ENCODE measurements at places on chromosomes 7 and 10.

DNA sequence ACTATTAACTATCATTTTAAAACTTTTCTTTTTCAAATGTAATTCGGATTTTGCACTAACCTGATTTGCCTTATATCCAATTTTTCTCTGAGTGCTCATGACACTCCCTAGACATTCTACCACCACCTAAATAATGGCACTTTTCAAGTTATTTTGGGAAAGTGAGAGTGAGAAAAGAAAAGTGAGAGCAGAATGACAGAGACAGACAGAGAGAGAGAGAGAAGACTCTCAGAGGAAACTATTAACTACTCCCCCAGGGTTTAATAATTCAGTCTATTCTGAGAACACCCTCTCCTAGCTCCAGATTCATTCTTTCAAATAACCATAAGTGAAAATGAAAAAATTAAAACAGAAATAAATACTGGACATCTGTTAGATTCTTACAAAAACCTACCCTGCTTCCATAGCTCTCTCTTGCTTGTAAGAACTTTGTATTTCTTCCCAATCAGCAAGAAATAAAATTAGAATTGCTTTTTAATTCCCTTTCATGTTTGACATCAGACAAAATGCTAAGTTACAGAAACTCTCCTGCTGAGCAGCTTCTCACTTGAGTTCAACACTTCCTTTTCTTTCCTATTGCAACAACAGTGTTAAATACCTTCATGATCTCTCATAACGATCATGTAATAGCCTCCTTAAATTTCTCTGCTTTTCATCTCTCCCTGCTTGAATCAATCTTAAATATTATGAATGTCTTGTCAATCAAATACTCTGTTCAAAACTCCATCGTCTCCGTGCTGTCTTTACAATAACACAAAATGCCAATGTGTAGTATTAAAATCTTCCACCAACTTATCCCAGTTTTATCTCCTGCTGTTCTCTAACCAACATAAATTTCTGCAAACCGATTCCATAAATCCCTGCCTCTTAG, 191.7 kb downstream of the SEMA3E start:
- no peak for DNase-seq

GRCh38 chr7:129367700-129368388, 66.4 kb upstream of the STRIP2 start:
- DNase-seq, result peak; percentile 80

- no peak for DNase-seq
Measured at GRCh38 chr7:108234281-108234680, 104.1 kb upstream of the LAMB4 start.

DNA sequence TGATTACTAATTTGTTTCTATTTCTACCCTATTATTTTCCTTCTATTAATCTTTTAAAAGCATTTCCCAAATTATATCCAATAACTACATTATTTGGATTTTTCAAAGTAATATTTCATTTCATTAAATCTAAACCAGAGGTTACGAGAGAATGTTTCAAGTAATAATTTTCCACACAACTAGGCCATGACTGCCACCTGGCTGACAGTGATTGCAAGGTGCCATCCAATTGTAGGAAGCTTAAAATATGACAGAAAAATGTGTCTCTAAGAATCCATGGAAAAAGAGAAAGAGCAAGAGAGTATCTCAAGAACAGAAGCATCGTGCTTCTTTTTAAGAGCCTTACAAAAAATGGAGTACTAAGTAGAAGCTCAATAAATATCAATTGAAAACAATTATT, 48.7 kb downstream of the TPK1 start:
- DNase-seq, result no peak

GRCh38 chr10:88991161-88991898, 732 bp downstream of the FAS start:
- DNase-seq, result peak; percentile 81

DNA sequence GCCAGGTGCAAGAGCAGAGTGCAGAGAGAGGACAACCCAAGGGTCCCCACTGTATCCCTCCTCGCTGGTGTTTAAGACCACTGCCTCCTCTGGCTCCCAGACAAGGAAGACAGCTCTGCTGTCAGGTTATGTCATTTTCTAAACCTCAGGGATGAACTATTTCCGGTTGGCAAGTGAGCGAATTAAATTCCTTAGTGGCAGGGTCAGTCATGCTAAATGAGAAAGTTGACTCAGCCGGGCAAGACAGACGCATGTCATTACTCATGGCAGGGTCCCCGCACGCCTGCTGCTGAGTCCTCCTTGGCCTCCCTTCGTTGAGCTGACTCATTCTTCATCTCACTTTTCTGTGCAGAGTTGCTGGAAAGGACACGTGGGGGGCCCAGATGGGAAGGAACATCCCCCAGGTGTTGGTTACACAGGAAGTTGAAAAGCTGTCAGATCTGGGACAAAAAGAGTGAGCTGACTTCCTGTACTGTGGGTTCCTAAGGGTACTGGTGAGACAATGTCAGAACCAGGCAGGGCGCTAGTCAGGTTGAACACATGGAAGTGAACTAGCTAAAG, 47.1 kb upstream of the UCN3 start:
- no peak for DNase-seq

DNA sequence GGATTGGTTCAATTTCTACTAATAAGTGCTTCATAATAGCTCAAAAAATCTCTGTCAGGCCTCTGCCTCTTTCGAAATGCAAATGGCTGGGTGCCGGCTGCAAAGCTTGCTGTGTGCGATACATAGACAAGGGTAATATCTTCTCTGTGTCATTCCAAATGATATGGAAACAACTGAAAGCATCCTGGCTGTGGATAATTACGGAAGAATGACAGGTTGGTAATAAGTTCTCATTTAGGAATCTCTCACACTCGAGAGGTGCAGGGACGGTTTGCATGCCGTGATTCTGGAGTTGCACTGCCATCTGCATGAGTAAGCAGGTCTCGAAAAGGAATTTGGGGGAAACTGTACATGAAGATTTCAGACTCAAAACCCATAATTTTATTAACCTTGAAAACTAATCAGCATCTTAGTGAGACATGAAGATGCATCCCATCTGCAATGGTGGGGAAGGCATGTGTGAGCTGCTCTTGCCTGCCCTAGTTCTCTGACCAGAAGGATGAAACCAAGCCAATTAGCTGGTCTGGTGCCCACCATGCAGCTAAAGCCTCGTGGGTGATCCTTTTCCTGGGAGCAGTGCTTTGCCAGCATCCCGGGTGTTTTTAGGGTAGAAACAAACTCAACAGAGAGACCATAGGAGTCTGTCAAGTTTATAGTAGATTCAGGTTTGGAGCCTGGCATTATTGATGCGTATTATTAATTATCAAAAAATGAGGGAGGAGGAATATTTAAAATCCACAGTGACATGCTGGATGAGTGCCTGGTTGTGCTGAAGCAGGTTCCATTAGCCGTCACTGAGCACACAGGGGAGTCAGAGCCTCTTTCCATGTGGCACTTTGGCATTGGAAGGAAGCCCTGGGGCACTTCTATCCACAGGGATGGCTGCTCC, 503.6 kb upstream of the MGMT start:
- DNase-seq, result no peak

GRCh38 chr7:54332301-54332700, 209.9 kb upstream of the VSTM2A start:
- DNase-seq, result no peak

- DNase-seq, result peak; percentile 75
Measured at GRCh38 chr7:2796358-2797352, 47.5 kb downstream of the GNA12 start.

DNA sequence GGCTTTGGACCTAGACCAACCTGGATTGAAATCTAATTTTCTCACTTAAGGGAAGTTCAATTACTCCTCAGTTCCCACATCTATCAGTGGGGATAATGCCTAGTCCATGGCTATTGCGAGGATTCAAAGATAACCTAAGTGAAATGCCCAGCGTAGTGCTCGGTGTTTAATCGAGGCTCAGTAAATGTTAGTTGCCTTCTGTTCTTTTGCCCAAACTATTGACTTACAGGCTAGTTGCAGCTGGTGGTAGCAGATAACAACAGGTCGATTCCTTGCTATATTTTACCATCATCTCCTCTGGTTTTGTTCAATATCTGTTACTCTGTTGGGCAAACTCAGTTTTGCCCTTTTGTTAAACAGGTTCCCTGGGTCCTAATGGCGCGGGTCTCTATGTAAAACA, 22.8 kb downstream of the DNAH11 start:
- DNase-seq, result no peak

DNA sequence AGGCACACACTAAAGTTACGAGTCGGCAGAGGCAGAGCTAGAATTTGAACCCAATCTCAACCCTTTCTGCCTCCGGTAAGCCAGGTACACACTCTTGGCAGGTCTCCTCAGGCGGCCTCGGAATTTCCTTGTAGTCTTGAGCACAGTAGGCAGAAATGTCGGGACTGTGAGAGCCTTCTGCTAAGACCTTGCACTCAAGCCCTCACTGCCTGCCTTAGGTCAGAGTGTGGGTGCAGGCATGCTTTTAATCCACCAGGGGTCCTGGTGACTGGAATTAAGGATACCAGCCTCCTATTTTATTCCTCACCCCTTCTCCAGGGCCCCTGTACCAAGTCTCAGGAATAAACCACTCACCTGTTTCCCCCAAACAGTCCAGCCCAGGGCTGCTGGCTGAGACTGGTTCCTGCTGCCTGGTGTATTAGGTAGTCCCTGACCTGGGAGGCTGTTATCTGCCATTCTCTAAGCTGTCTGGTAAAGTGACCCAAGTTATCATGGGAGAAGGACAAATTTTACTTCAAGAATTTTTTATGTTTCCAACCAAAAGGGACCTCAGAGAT, 855 bp downstream of the ATP6V1F start:
- peak; percentile 49 for DNase-seq

- no peak for DNase-seq
Measured at GRCh38 chr7:2687881-2688318, at the start of gene AMZ1. TSS of gene AMZ1 (plus strand) at chr7:2688202. CDS start at chr7:2700452, 12,250 bp downstream.

DNA sequence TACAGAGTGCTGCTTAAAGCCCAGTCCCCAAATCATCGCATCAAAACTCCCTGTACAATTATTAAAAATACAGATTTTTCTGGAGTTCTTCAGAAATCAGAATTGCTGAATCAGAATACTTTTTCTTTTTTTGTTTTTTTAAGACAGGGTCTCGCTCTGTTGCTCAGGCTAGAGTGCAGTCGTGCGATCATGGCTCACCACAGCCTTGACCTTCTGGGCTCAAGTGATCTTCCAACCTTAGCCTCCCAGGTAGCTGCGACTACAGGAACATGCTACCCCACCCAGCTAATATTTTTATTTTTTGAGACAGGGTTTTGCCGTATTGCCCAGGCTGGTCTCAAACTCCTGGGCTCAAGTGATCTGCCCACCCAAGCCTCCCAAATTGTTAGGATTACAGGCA, 3.9 kb downstream of the BBIP1 start:
- DNase-seq, result no peak

DNA sequence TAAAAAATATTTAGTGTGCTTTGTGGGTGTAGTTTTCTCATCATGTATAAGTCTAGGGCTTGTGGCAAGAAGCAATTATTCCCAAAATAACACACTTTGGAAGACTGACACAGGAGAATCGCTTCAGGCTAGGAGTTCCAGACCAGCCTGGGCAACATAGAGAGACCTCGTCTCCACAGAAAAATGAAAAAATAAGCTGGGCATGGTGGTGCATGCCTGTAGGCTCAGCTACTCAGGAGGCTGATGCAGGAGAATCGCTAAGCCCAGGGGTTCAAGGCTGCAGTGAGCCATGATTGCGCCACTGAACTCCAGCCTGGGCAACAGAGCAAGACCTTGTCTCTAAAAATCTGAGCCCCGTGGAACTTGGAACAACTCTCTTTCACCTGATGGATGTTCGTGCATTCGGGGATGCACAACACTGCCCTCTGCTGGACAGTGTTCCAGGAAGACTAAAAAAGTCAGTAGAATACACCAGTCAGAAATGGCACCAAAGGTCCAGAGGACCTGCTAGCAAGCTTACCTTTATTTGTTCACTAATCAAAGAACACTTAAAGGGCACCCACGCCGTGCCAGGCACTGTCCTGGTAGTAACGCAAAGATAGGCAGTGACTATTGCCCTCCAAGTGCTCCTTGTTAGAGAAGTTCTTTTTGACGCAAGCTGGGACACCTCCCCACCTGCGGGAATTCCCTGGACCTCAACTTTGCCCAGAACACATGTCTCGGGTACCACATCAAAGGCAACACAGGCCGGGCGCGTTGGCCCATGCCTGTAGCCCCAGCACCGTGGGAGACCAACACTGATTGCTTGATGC, 81.9 kb upstream of the CALN1 start:
- DNase-seq, result peak; percentile 18

DNA sequence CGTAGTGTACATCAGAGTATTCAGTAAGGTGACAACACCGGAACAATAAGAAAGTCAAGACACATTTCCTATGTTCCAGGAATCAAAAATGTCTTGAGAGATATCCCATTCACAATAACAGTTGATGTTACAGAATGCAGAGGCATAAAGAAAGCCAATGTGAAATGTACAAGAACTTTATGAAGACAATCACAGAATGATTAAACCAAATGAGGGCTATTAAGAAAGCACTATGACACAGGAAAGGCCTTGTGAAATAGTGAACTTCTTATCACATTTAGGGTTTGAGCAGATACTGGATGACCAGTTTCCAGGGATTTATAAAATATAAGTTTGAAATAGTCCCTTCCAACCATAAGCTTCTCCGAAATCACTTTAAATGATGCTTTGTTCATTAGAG, 52.7 kb downstream of the VWDE start:
- no peak for DNase-seq

DNA sequence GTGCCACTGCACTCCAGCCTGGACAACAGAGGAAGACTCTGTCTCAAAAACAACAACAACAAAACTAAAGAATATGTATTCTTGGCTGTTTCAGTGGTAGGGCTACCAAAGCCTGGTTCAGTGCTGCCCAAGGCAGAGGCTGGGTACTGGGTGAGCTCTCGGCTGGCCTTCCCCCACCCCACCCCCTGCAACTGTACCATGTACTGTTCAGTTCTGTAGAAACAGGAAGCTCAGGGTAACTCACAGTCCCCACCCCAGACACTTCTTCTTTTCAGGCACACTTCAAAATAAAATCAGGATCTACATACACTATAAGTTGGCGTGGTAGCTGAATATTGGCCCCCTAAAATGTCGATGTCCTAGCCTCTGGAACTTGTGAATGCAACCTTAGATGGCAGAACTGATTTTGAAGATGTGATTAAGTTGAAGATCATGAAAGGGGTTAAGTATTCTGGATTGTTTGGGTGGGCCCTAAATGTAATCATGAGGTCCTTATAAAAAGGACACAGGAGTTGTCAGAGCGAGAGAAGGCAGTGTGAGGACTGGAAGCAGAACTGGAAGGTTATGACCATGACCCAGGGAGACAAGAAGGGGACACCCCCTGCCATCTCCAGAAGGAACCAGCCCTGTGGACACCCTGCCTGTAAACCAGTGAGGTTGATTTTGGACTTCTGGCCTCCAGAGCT, 31.2 kb downstream of the TBXAS1 start:
- DNase-seq, result peak; percentile 19

DNA sequence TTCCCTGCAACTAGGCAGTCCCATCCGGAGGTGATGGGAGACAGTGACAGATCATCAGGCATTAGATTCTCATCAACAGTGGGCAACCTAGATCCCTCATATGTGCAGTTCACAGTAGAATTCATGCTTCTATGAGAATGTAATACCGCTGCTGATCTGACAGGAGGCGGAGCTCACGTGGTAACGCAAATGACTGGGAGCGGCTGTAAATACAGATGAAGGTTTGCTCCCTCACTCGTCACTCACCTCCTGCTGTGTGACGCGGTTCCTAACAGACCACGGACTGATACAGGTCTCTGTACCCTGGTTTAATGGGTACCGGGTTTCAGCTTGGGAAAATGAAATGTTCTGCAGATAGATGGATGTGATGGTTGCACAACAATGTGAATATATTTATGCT, 47.8 kb upstream of the PIK3AP1 start:
- DNase-seq, result no peak
